ENCODE measurements at places on chromosomes 12 and 14.

DNA sequence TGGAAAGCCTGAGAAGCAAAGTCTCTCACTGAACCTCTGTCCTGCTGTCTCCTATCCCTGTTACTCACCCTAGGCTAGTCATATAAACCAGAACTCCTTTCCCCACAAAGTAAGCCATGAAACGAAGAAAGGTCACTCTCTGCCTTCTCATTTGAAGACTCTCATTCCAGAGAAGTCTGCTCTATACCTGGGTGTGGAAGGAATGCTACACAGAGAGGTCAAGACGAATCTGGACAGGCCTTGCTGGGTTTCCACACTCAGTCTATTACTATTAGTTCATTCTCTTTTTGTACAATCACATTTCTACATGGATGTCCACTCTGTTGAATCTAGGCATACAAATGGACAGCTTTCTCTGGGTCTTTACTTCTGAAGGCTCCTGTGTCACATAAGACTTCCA lies 2.4 kb upstream of the AEBP2 start:
- DNase-seq, result no peak

- no peak for DNase-seq
Observed at GRCh38 chr14:93003945-93004698, 81.2 kb downstream of the CHGA start.

- DNase-seq, result no peak
Observed at GRCh38 chr12:94263905-94264561, 115.7 kb downstream of the PLXNC1 start.

DNA sequence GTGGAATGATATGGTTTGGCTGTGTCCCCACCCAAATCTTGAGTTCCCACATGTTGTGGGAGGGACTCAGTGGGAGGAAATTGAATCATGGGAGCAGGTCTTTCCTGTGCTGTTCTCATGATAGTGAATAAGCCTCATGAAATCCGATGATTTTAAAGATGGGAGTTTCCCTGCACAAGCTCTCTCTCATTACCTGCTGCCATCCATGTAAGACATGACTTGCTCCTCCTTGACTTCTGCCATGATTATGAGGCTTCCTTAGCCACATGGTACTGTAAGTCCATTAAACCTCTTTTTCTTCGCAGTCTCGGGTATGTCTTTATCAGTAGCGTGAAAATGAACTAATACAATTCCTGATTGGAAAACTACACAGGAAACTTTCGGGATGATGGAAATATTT lies 100.5 kb downstream of the TSHR start:
- DNase-seq, result no peak

DNA sequence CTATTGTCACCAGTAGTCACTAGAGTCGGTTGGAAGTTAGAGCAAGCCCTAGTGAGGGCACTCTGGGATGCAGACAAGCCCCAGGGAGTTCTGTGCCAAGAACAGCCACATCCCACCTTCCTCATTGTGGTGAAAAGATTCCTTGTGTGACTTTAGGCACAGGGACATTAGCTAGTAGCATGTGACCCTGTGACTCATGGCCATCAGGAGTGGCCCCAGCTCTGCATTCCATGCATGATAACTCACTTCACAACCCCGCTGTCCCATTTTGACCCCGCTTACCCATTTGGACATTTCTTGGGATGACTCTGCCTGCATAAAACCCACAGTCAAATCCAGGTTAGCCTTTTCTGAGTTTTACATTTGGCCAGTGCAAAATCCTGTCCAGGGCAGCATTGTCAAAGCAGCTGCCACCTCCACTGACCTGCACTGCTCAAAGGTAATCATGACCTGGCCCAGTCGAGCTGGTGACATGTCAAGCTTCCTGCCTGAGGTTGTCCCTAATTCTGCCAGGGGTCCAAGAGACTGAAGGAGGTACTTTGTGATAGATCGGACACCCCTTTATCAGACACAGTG lies 430.5 kb downstream of the DPF3 start:
- DNase-seq, result no peak

DNA sequence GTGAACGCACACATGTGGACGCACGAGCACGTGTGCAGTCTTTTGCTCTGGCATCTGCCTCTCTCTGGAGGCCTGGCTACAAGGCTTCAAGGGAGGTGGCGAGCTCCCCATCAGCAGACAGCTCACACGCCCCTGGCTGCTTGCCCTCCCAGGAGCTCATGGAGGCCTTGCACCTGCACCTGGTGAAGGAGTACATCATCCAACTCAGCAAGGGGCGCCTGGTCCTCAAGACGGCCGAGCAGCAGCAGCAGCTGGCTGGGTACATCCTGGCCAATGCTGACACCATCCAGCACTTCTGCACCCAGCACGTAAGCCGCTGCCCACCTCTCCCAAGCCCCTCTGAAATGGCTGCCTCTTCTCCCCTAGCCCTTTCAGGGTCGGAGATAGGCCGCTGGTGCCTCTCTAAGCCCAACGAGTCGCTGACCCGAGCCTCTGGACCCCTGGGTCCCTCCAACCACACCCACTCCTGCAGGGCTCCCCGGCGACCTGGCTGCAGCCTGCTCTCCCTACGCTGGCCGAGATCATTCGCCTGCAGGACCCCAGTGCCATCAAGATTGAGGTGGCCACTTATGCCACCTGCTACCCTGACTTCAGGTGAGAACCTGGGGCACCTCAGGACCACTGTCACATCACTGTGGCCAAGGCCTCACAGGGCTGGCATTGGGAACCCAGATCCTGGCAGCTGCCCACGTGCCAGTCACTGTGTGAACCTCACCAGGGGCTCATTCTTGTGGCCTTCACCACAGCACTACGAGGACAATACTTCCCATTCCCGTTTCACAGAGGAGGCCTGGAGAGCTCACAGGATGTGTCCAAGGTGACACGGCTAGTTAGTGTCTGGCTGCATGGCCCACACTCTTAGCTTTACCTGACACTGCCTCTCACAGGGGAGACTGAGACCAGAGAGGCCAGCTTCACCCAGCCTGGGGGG lies 10.2 kb downstream of the TNFAIP2 start:
- DNase-seq, result no peak

- no peak for DNase-seq
Observed at GRCh38 chr12:84361651-84362551, 550.7 kb downstream of the SLC6A15 start.

DNA sequence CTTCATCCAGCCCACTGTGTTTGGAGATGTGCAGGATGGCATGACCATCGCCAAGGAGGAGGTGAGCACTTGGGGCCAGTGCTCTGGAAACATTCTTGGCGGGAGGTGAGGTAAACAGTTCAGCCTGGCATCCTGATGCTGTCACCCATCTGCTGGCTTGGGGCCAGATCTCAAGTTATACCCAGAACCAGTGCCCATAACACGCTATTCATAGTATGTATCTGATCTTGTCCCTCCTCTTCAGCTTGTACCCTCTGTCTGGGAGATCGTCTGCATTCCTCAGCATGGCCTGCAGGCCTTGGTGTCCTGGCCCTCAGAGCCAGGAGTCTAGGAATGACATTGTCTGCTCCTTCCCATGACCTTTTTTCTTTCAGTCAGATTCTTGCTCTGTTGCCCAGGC lies 31.4 kb downstream of the ALDH2 start:
- no peak for DNase-seq

DNA sequence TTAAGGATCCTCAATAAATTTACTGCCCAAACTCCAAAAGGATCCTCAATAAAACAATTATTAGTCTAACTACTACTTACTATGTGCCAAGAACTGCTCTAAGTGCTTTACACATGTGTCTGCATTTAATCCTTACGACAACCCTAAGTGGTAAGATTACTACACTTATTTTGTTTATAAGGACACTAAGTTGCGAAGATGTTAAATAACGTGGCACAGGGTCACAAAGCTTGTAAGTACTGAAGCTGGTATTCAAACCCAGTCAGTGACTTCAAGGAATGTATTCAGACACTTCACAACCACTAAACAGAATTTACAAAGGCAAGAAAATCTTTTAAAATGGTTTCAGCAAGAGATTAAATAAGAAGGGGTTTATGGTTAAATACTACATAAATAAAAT lies 13.0 kb downstream of the FERMT2 start:
- DNase-seq, result no peak

DNA sequence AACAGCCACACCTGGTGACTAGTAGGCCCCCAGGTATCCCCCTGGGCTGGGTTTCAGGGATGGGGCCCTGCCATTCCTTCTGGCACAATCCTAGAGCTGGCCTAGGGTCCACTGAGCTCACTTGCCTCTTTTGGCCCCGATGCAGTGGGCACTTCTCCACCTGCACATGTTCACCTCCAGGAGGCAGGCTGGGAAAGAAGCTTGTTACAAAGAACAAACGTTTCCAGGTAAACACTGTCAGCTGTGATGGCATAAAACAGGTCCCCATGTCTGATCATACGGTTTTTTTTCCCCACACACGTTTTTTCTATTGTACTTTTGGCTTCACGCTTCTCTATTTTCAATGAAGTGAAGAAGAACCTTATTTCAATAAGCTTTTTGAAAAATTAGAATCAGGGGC lies 15.8 kb upstream of the HVCN1 start:
- peak; percentile 31 for DNase-seq

GRCh38 chr12:91094032-91094662 lies 17.1 kb downstream of the LUM start:
- no peak for DNase-seq

DNA sequence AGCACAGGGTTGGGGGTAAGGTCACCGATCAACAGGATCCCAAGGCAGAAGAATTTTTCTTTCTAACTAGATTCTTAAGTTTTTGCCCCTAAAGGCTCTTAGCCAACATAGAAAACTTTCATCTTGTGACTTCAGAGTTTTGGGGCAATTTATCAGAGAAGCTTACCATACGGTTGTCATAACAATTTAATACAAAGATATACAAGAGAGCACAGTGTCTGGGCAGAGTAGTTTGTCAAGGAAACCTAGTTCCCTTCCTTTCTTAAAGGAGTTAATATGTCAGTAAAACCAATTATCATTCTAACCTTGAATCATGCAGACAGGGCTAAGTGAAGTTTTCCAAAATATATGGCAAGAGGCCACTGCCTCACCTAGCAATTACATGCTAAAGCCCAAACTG lies 18.4 kb downstream of the NR2C1 start:
- no peak for DNase-seq

GRCh38 chr12:55899082-55899481 lies 28.6 kb downstream of the PYM1 start:
- DNase-seq, result no peak

GRCh38 chr12:80709811-80710726 lies 2.6 kb downstream of the MYF6 start:
- no peak for DNase-seq

GRCh38 chr12:22729957-22730443 lies 105.0 kb downstream of the ETNK1 start:
- DNase-seq, result no peak

GRCh38 chr12:49534731-49535278 lies 4.0 kb upstream of the KCNH3 start:
- DNase-seq, result no peak

GRCh38 chr14:95835121-95835730 lies 41.4 kb upstream of the TUNAR start:
- DNase-seq, result no peak

GRCh38 chr12:130200445-130200844 lies 38.2 kb downstream of the FZD10 start:
- DNase-seq, result no peak

GRCh38 chr12:26276709-26277108 lies 81.3 kb downstream of the SSPN start:
- DNase-seq, result no peak

- no peak for DNase-seq
Observed at GRCh38 chr12:109892748-109893147, 7.3 kb upstream of the TCHP start.

DNA sequence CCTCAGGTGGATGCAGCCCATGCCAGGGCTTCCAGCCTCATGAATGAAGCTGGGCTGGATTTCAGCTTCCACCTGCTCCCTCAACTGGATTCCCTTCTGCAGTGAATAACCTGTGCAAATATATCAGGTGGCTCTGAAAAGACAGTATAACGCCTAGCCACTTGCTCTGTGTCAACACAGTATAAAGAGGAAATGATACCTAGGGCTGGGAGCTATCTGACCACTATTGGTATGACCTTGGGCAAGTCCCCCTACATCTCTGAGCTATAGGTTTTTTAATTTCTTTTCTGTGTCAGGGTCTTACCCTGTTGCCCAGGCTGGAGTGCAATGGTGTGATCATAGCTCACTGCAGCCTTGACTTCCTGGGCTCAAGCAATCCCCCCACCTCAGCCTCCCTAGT lies 19.8 kb downstream of the ISM2 start:
- no peak for DNase-seq

- no peak for DNase-seq
Observed at GRCh38 chr12:59787610-59788009, 191.8 kb downstream of the SLC16A7 start.

GRCh38 chr12:91778091-91778832 lies 367.4 kb downstream of the BTG1 start:
- no peak for DNase-seq

DNA sequence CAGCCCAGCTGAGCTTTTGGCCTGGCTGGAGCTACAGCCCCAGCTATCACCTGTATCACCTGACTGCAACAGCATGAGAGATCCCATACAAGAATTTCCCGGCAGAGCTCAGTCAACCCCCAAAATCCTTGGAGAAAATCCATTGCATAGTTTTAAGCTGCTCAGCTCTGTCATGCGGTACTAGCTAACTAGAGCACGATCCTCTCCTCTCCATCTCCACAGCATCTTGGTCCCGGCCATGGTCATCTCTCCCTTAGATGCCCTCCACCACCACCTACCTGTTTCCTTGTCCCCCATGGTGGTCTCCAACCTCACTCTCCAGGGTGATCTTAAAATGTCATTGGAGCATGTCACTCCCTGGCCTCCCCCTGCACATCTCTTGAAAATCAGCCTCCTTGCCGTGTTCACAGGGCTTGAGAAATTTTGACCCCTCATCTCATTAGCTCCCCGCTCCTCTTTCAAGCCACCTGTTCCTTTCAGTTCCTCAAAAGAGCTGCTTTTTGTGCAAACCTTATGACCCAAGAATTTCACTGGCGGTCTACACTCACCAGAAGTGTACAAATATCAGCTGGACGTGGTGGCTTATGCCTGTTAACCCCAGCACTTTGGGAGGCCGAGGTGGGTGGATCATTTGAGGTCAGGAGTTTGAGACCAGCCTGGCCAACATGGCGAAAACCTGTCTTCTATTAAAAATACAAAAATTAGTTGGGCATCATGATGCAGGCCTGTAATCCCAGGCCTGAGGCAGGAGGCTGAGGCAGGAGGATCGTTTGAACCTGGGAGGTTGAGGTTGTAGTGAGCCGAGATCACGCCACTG lies 8.1 kb upstream of the CLMN start:
- DNase-seq, result no peak

DNA sequence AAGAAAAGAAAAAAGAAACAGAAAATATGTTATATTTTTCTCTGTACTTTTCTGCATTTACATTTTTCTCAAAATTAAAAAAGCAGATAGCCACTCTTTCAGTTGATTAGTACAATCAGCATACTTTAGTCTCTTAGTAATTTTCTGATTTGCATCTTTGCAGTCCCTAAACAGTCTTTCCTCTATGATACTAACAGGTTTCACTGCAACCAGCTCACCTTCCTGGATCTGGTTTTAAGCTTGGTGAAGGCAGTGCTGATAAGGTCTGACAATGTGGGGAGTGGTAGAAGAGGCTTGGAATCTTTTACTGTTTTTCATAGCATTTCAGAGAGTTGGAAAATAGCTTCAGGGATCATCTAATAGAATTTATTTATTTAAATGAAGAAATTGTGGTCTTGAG lies 457.6 kb downstream of the ZFP36L1 start:
- no peak for DNase-seq

Measured in NCI-H510A (cell line).